Glutamatergic neuron (in vitro differentiated cells): ENCODE measurements at places on chromosomes 6 and 20. TPM values are rescaled to one million over a fixed set of nuclear protein-coding genes. Genes with fewer than 3 reads are reported as not detected.
A peak's percentile ranks its signal among the peaks of the same experiment; 100 is the strongest.

GRCh38 chr20:15205028-15205427, 867.6 kb upstream of the FLRT3 start:
- DNase-seq, result no peak

- DNase-seq, result no peak
These were observed 40.0 kb upstream of the OPN5 start for GRCh38 chr6:47741807-47742206.

DNA sequence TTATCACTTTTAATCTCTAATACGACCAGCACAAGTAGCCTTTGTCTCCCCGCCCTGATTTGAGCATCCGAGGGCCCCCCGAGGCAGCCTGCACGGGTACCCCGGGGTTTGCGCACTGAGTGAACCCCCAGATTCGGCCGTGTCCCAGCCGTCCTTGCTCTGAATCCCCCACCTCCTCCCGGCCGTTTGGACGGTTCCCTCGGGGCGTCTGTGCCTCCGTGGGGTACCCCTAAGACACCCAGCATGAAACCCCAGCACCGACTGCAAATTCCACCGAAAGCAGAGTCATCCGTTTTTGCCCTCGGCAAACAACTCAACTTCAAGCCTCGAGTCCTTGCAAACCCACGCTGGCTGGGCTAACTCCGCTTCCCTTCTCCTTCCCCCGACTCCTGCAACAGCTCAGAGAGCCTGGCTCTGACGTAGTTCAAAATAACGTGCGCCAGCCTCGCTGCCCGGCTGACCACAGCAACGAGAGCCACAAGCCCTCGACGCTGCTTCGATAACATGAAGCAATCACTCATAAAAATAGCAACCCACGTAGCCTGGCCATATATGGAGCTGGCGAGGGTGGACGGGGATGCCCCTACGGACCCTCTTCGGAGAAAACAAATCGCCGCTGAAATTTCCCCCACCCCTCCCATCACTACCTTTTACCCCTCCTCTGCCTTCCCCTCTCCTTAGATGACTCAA, 764 bp upstream of the SNAP25 start:
- peak; percentile 76 for DNase-seq

DNA sequence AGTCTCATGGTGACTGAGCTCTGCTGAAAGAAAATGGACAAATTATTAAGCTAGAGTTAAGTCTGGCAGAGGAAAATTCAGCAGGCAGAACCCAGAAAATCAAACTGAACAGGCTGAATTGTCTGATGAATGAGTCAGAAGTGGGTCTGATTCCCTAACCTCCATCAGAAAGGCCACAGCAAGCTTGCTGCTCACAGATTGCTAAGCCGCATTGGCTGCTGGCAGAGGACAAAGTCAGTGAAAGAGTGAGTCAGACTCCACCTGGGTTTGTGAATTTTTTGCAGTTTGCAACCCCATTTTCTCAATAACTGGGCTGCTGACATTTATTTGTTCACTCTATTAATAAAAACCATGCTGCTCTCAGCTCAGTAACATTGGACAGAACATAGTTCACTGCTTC, 191.3 kb downstream of the EPM2A start:
- no peak for DNase-seq

DNA sequence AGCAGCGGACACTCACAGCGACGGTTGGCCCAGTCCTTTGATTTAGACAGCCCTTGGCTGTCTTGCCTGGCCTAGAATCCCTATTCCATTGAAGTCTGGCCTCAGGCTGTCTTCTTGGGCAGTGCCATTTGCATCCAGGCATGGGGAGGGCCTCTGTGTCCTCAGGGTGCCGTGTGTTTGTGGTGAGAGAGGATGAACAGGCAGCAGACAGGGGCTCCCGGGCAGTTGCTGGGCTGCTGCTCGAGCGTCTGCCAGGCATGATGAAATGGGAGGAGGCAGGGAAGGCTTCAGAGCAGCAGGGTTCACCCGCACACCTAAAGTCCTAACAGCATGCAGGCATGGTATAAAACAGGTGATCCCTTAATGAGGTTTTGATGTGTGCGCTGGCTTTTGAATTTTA, 126.9 kb downstream of the SOBP start:
- no peak for DNase-seq

POLR3F gene
- total RNA-seq, result 20.8 TPM

OR2H1 gene
- not detected for total RNA-seq
